ENCODE measurements at places on chromosomes 3 and 15.

- DNase-seq: no peak
Observed at GRCh38 chr15:77094397-77095030, 23.6 kb upstream of the TSPAN3 start.

- no peak for DNase-seq
Observed at GRCh38 chr15:29815000-29815710, 7.1 kb downstream of the TJP1 start.

DNA sequence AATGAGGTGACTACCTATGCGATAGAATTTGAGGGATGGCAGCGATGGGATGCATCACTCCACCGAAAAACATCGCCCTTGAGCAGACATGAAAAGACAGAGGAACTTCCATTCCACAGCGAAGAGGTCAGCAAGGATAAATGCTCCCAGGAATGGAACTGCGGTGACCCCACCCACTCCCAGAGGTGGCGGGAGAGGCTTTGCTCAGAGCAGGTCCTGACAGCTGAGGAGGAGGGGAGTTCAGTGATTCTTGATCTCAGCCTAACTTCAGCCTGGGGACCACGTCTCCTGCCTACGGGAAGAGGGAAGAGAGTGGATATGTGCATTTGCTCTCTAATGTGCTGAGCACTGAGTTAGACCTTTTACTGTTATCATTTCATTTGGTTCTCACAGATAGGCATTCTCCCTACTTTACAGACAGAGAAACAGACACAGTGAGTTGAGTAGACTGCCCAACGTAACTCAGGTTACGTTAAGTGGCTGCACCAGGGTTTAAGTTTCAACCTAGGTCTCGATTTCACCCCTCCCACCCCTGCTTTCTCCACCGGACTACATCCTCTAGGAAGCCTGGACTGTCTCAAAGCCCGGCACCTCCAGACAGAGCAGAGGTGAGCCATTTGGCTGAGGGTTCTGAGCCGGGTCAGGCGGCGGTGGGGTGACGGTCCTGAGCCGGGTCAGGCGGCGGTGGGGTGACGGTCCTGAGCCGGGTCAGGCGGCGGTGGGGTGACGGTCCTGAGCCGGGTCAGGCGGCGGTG is 170.0 kb downstream of the RAB11A start:
- no peak for DNase-seq

DNA sequence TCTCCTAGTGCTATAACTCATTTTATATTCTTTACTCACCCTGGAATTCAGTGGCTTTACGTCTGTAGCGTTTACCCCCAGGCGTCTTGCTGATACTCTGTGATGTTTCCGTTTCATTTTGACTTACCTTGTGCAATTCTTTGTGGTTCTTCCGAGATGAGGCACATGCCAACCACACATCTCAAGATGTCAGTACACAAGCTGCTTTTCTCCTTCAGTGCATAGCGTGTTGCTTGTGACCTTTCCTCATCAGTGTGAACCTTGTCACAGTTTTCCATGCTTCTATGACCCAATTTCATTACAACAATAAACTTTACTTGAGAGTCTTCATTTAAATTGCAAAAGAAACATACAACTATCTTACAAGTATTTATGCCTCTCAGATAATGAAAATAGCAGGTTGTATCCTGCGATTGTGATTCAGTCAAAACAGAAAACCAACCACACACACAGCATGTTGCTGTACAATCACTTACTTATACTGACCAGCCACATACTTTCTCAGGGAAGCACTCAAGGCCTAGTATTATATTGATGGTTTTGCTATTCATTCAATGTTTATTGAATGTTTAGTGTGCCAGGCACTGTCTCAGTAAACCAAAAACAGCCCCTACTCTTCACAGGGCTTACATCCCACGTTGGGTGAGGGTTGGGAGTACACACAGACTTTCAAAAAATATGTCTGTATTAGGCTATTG is 4.6 kb upstream of the TBL1XR1 start:
- peak; percentile 41 for DNase-seq

GRCh38 chr3:151091685-151092345 is 6.4 kb downstream of the MED12L start:
- no peak for DNase-seq

GRCh38 chr3:178382449-178383061 is 153.7 kb upstream of the KCNMB2 start:
- DNase-seq: no peak

GRCh38 chr15:101206176-101206591 is 45.7 kb downstream of the CHSY1 start:
- peak; percentile 92 for DNase-seq

DNA sequence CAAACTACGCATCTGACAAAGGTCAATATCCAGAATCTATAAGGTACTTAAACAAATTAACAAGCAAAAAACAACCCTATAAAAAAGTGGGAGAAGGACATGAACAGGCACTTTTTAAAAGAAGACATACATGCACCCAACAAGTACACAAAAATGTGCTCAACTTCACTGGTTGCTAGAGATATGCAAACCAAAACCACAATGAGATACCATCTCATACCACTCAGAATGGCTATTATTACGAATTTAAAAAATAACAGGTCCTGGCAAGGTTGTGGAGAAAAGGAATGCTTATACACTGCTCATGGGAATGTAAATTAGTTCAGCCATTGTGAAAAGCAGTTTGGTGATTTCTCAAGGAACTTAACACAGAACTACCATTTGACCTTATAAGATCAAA is 175.6 kb upstream of the MLF1 start:
- DNase-seq: no peak

- no peak for DNase-seq
Observed at GRCh38 chr3:153614563-153614962, 452.5 kb downstream of the RAP2B start.

DNA sequence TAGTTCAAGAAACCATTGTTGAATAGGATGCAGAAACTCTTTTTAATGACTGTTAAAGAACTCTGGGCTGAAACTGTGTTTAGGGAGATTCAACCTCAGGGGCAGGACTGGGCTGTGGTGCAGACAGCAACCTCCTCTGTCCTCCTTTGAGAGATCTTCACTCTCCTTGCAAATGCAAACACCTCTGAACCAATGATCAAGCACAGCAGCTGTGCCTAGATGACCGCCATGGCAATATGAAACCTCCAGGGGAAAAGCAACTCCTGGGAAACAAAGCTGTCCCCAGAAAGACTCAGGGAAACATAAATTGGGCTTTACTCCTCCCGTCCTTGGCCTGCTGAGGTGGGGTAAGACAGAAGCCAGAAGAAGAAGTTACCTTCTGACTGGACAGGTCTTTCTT is 52.6 kb downstream of the TBC1D2B start:
- no peak for DNase-seq

GRCh38 chr3:46629551-46630517 is 17.5 kb downstream of the FAM240A start:
- DNase-seq: peak; percentile 60

DNA sequence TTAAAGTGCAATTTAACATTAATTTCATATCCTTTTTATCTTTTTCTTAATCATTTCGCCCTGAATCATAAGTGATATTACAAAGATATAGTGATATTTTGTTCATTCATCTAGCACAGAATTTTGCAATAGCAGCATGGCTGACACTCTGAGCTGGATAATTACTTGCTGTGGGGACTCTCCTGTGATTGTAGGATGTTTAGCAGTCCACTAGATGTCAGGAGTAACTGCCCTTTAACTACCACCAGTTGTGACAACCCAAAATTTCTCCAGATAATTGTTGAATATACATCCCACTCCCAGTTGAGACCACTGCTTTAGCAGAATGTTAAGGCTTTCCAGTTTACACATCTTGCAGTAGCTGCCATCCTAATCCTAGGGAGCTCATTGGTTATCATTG is 196.8 kb upstream of the MBNL1 start:
- DNase-seq: no peak

DNA sequence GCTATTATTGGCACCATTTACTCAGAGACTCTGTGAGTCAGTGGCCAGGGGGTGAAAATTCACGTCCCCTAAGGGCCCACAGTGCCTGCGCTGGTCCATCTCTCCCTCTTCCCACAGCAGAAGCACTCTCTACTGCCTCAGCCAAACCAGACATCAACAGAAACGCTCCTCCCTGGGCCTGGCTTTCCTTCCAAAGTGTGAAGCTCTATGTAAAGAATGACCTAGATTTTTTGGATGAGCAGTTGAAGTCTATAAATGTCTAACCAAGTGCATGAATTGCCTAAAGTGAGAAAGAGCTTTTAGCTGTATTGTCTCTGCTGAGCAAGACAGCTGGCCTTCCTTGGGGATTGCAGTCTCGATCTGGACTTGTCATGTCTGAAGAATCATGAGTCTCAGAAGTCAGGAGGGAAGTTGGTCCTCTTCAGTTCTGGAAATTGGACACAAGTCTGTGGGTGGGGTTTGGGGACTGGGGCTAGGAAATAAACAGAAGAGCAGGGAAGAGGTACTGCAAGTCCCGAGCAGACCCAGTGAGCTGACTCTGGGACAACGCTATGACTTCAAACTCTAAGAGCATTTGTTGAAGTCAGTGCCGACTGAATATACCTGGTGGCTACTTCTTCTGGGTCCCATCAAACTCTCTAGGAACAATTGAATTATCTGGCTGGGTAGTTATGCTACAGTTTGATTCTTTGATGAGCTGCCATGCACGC is 29.0 kb downstream of the RASGRP1 start:
- no peak for DNase-seq

DNA sequence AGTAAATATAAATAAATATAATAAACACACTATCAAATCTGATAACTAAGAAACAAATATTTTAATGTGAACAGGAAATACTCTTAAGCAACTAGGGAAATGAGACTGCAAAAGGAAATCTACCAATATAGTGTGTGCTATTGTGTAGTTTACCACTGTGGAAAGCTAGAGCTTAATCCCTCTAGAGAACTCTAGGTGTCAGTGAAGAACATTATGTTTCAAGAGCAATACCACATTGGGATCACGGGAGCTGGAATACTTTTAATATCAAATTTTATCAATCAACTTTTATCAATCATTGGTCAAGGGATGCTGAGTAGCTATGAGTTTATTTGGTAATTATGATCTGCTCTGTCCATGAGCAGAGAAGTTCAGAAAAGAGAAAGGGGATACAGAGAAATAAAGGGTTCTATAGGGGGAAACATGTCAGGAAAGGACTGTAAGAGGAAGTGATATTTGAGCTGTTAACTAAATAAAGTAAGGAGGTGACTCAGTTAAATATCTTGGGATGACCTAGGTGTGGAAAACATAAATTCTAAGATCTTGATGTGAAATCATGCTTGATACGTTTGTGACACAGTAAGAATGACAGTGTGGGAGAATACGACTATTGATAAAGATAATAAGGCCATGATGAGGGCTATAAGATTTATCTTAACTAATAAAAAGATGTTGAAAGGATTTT is 762.2 kb upstream of the ALCAM start:
- no peak for DNase-seq

DNA sequence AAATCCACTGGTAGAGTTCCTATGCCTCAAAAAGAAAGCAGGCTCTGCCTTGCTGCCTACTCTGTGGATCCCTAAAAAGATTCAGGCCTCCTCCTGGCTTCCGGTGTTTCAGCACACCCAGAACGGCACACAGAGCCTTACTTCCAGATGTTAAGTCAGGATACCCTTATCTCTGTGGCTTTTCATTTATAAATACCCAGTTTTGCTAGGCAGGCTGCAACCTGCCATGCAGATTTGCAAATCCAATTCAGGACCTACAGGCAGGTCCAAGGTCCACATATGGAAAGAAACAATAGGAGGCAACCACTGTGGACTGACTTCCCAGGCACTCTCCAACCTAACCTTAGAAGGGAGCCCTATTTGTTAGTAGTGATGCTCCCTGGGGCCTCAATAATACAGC is 30.7 kb downstream of the EFL1 start:
- no peak for DNase-seq

- DNase-seq: no peak
Observed at GRCh38 chr15:66292571-66293418, 573 bp upstream of the DIS3L start.

DNA sequence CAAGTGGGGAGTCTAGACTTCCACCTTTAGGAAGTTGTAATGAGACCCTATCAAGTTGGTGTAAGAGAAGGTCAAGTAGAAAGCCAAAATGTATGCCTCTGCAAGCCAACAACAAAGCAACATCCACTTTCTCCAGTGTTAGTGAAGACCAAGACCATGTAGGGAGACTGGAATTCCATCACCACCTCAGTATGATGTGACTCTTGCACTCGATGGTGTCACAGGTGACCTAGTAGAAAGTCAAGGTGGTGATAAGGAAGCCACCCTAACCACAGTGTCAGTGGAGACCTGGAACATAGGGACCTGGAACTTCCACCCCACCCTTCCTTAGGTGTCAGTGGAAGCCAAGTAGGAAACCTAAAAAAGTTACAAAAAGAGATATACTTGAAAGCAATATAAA is 278.1 kb upstream of the KCNMB2 start:
- DNase-seq: no peak

DNA sequence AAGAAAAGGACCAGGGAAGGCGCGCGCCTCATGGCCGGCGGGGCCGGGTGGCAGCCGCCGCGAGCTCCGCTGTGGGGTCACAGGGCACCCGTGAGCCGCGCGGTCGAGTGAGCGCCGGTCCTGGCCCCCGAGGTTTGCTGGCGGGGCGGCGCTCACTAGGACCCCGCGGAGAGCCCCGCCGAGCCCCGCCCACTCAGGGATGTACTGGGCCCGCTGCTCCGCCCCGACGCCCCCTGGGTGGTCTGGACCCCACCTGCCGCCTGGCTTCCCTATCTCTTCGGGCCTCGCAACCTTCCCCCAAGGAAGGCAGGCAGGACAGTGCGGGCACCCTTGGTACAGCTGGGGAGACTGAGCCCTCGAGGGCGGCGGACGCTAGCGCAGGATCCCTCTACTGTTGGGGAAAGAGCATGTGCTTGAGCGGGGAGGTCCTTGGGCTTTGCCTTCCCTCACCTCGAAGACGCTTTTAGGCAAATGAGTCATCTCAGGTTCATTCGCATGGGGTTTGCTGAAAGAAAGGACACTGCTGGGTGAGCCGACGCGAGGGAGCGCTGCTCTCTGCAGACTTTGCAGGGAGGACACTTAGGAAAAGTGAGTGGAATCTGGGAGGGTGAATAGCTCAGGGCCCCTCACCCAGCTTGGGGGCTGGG is at the start of gene CHRNB4:
TSS of gene CHRNB4 (minus strand) at position 109 of the 647 bp plus-strand sequence. CDS start at position 32, 77 bp downstream.
- no peak for DNase-seq

DNA sequence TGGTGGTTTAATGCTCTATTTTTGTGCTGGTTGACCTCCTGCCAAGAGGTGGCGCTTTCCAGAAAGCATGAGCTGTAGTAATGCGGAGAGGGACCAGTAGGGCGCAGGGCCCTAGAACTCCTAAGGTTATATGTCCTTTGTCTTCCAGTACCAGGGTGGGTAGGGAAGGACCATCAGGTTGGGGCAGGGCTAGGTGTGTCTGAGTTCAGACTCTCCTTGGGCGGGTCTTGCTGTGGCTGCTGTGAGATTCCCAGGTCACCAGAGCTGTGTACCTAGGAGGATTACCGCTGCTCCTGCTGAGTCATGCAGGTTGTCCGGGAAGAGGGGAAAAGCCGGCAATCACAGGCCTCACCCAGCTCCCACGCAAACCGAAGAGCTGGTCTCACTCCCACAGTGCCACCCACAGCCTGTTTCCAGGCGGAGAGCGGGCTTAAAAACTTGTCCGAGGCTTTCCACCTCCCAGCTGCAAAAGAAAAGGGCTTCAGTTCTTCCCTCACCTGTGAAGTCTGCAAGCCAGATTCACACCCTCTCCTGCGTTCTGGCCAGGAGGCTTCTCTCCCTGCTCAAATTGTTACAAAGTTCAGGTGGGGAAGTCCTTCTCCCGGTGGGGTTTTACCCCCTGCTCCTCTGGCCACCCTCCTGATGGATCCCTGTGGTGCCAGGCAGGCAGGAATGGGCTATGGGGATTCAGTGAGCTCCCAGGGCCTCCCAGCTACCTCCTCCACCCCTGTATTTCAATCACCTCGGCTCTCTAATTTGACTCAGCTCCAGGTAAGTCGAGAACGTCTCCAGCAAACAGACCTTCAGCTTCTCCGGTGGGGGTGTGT is 37.7 kb upstream of the BCHE start:
- DNase-seq: no peak

Measured in stimulated activated CD4-positive, alpha-beta T cell treated with anti-CD3 and anti-CD28 coated beads, Interleukin-2, amount 100 ng/mL, for 4 hours (primary cell).